ENCODE measurements at places on chromosomes 7 and 10. TPM values are rescaled to one million over a fixed set of nuclear protein-coding genes. Genes with fewer than 3 reads are reported as not detected.

Gene CTTNBP2
- 56.4 TPM for total RNA-seq

Gene TEX36
- total RNA-seq, result not detected

Gene ADAP1
- total RNA-seq, result 26.6 TPM

Gene PAPOLB
- total RNA-seq, result not detected

Gene ZFAND2A
- total RNA-seq, result 12.2 TPM

Gene UCN3
- not detected for total RNA-seq

Gene CREB5
- 1.4 TPM for total RNA-seq

Gene DLG5
- total RNA-seq, result 44.8 TPM

Gene FAM180A
- not detected for total RNA-seq

Gene CRHR2
- not detected for total RNA-seq

Gene FOXP2
- total RNA-seq, result 51.6 TPM

Gene POM121C
- total RNA-seq, result 22.2 TPM

Gene TYW1B
- total RNA-seq, result 21.0 TPM

Gene ADRA2A
- not detected for total RNA-seq

Gene PNLIPRP2
- total RNA-seq, result not detected

Gene SKIDA1
- total RNA-seq, result 1.2 TPM

Gene CHST12
- total RNA-seq, result 14.0 TPM

Gene FEZF1
- not detected for total RNA-seq

Gene ASL
- 42.8 TPM for total RNA-seq

Gene ICA1
- total RNA-seq, result 59.1 TPM

Gene MBL2
- not detected for total RNA-seq

Gene ARHGAP22
- total RNA-seq, result 28.6 TPM

Gene NANOS1
- total RNA-seq, result 16.1 TPM

Gene GIMAP1
- not detected for total RNA-seq

Gene SUN3
- total RNA-seq, result not detected

Gene SAMD9
- total RNA-seq, result 11.7 TPM

Gene CLDN3
- total RNA-seq, result 2.6 TPM

Gene SFXN2
- 11.3 TPM for total RNA-seq

Gene CYP2C9
- total RNA-seq, result 54.9 TPM

Gene TCF7L2
- 179 TPM for total RNA-seq

Gene MRPL32
- total RNA-seq, result 15.9 TPM

Gene CDHR1
- 0.18 TPM for total RNA-seq

Gene TMEM139
- 0.89 TPM for total RNA-seq

Gene TRIM73
- 9.2 TPM for total RNA-seq

All from stomach (tissue), 19 donors.